ENCODE measurements at places on chromosomes 5 and 9.

DNA sequence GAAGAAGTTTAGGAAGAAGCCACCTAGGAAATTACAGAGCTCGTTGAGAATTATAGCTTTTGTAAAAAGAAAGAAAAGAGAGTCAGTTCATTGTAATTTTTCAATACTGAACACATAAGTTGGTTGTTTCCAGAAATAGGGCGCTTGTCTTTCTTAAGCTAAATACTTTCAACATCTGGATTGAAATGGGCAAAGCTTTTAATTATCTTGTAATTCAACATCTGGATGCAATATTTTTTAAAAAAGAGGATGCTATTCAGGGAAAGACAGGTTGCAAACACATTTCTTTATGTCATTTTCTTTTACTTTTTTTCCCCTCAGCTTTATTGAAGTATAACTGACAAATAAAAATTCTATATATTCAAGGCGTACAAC, 100.7 kb upstream of the TRPC7 start:
- DNase-seq, result no peak

DNA sequence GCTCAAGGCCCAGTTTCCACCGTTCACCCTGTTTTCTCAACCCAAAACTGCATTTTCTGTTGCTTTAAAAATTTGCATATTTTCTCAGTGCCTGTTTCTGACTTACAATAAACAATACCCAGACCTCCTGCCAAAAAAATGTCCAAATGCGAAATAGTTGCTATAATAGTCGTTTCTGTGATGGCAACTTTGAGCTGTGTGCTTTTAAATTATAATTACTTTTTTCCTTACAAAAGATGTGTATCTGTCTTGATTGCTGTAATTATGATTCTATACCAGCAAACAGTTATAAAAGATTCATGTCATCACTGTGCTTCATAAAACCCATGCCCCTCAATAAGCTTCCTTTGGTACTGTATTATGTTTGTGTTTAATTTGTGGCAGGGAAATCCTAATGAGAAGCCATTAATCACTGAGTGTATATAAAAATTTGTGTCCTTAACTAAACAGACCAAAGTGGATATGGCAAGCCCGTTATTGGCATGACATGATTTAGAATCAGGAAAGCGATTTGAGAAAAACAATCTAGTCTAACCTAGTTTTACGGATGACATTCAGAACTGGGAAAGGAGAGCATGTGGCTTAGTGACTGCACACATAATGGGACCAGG, 5.4 kb upstream of the SLC1A3 start:
- DNase-seq, result no peak

- peak; percentile 77 for DNase-seq
Observed at GRCh38 chr9:87678650-87679355, 47.1 kb upstream of the CTSL start.

DNA sequence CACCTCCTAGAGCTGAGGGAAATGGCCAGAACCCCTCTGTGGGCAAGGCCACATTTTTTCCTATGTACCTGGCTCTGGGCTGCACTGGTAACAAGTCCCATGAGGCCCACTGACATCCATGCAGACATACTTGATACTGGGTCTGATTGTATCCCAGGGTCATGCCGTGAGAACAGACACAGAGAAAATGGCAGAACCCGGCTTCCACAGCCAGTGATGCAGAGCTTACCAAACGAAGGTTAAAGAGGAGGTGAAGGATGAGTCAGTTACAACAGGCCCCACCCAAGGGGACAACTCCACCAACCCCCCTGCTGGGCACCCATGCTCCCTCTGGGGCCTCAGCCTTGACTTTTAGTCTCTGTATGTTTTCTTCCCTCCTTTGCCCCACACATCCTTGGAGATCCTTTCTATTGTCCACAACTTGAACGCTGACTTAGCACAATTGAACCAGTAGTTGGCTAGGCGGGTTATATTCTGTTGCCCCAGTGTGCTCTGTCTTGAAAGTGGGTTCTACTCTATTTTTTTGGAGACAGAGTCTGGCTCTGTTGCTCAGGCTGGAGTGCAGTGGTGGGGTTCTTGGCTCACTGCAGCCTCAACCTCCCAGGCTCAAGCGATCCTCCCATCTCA, 93.5 kb downstream of the DAP start:
- DNase-seq, result no peak

- DNase-seq, result no peak
Observed at GRCh38 chr5:96070622-96071225, 109.1 kb upstream of the ELL2 start.

DNA sequence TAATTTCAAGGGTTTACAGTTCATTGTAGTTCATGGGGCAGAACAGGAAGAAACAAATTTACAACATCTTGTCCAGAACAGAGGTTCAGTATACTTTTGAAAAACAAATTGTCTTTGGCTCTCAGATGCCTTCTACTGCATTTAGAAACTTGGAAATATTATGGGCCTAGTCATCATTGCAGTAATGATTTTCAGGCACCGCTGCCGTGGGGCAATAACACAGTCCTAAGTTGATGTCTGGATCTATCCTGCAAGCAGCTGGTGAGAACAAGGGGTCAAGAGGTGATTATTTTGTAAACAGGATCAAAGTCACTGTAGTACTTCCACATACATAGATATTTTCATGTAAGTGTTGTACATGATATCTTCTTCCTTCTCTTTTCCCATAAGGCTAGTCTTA, 82.5 kb upstream of the CAST start:
- no peak for DNase-seq

GRCh38 chr9:117411547-117411946, 3.3 kb downstream of the ASTN2 start:
- DNase-seq, result peak; percentile 64

- no peak for DNase-seq
Observed at GRCh38 chr9:10104774-10105173, 508.0 kb downstream of the PTPRD start.

- no peak for DNase-seq
Observed at GRCh38 chr5:131825404-131826013, 28.7 kb upstream of the FNIP1 start.

- DNase-seq, result no peak
Observed at GRCh38 chr5:176678584-176678983, 31.3 kb downstream of the TSPAN17 start.

- DNase-seq, result no peak
Observed at GRCh38 chr5:109567374-109568044, 122.2 kb upstream of the MAN2A1 start.

GRCh38 chr5:154205441-154206117, 15.0 kb downstream of the GALNT10 start:
- DNase-seq, result no peak

DNA sequence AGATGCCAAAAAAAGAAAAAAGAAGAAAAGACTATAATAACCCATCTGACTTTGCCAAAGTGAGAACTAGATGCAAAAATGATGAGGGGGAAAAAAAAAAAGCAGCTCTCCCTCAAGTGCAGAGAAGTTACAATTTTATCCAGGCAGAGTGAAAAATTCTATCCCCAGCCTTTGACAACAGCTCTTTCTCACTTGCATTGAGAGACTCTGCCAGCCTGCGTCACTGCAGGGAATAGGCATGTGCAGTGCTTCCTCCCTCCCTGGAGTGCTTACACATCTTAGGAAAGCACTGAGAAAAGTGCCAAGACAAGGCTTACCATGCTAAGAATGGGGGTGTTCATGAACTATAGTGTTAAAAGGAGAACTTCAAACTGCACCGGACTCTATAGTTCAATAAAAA, 418.6 kb upstream of the TYRP1 start:
- DNase-seq, result no peak

DNA sequence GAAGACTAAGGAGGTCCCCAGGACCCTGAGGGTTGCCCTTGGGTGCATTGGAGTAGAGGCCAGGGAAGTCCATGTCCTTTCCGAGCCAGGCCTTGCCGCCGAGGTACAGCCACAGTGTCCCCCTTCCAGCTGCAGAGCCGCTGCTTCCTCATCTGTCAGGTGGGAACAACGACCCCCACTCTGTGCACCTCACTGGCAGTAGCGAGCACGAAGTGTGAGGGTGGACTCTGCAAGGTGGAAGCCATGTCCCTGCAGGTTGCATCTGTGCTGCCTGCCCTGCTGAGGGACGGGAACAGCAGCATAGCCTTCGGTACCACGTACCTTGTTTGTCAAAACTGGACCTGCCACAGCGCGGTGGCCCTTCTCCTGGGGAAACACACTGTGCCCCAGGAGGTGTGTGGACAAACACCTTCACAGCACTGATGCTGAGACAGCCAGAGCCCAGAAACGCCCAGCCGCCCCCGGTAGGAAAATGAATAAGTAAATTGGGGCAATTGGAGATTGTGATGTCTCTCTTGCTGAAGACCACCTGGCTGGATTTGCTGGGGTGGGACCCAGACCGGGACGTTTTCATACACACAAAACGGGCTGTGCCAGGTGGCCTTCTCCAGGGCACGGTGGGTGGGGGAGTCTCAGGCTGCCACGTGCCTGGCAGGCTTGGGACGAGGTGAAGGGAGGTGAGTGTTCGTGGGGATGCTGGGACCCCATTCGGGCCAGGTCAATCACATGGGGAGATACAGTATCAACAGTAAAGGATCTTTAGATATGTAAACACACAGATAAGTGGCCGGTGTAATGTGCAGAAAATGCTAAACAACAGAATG, 157.3 kb downstream of the RXRA start:
- DNase-seq, result no peak

DNA sequence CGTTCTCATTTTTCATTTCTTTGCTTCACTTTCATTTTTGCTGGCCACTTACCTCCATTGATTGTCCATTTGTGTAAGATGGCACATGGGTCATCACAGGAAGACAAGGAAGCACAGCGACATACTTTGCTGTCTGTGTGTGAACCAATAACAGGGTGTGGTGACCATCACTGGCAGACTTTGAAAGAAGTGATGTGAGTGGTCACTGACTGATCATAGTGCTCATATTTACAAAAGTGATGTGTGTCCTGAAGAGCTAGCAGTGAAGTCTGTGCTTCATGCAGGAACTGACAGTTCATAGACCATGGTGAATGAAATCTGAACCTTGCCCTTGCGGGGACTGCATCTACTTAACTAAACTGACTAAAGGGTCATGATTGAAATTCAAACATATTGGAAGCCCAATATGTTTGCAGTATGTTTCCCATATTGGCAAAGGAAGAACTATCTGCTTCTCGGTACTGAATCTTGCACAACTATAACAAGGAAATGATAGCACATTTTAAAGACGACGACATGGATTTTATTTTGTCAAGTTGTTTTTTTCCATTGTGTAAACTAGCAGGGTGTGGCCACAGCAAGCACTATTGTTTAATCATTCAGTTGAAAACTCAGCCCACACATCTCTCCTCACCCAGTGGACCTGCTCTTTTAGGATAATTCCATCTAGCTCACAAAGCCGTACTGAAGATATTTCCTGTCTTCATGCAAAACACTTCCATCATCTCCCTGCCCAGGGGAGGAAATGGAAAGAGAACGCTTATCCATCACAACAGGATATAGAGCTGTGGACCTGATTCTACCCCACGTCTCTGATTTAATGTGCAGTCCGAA, 232.0 kb upstream of the ANKRD55 start:
- DNase-seq, result no peak

GRCh38 chr5:159459951-159460538, 129.8 kb upstream of the IL12B start:
- DNase-seq, result no peak

- no peak for DNase-seq
Observed at GRCh38 chr9:136997371-136997770, 1.0 kb upstream of the CLIC3 start.

GRCh38 chr5:164475339-164475977, 970.0 kb downstream of the MAT2B start:
- no peak for DNase-seq

- no peak for DNase-seq
Observed at GRCh38 chr9:108386032-108386431, 469.8 kb downstream of the ACTL7B start.

DNA sequence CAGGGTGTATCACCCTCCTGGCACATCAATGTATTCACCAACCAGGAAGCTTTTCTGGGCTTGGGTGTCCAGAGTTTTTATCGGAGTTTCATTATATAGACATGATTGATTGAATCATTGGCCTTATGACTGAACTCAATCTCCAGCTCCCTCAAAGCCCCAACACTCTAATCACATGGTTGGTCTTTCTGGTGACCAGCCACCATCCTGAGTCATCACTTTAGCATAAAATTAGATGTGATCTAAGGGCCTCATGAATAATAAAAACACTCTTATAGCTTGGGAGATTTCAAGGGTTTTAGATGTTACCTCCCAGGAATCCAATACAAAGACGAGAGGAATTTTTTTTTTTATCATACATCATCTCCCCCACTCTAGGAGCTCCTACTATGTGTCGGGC, 7.7 kb upstream of the PBX3 start:
- DNase-seq, result no peak

GRCh38 chr5:159210210-159210661, 883 bp upstream of the RNF145 start:
- no peak for DNase-seq

DNA sequence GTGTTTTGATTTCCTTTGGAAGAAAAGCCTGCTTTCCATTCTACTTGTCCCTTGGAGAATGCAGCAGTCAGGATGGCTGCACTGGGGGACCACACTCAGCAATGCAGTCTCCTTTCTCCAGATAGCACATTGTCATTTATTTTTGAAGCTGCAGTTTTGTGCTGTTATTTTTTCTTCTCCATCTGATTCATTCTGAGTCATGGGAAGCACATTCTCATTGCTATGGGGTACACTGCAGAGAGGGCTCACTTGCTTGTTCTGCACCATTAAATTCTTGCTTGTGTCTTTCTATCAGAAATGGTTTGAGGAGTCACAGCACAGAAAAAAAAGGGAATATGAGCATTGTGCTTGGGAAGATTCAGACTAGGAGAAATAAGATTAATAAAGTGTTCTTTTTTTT, 39.7 kb upstream of the POC5 start:
- DNase-seq, result no peak

- DNase-seq, result no peak
Observed at GRCh38 chr9:128390150-128390812, 19.1 kb downstream of the URM1 start.

- DNase-seq, result no peak
Observed at GRCh38 chr9:105244734-105245028, 230 bp downstream of the SLC44A1 start.

- DNase-seq, result no peak
Observed at GRCh38 chr9:90872835-90873294, 71.2 kb downstream of the SYK start.

DNA sequence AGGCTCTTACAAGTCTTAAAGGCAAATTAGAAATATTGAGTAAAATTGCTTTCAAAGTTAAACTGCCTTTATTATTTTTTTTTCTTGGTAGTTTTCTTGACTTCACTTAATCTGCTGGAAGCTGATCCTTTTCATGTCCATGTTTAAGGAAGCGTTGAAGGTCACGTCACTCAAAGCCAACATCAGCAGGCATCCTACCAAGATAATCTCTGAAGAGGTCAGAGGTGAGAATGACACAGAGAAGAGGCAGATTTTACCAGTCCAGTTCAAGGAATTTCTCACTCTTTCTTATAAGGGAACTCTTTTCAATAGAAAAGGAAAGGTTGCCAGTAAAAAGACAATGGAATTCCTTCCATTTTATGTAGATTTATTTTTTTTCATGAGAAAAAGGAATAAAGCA, 259.8 kb downstream of the ANXA1 start:
- no peak for DNase-seq

GRCh38 chr9:102652471-102652870, 342.7 kb upstream of the CYLC2 start:
- no peak for DNase-seq
